ENCODE measurements at places on chromosomes 13 and 19.
A peak's percentile ranks its signal among the peaks of the same experiment; 100 is the strongest.

DNA sequence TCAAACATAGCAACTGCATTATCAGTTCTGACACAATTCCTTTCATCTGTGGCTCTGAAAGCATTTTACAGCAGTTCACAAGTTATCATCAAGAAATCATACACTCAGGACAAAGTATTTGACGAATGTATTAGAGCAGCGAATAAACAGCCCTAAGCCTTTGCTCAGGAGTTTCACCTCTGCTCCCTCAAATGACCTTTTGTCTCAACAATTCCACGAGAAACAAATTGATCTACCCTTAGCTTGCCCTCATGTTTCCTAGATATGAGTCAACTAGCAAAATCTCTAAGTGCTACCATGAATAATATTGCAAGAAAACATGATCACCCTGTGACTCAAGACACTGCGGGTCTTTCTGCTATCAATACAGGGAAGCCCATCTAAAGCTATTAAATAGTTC lies 396.1 kb downstream of the EFNB2 start:
- DNase-seq: no peak

DNA sequence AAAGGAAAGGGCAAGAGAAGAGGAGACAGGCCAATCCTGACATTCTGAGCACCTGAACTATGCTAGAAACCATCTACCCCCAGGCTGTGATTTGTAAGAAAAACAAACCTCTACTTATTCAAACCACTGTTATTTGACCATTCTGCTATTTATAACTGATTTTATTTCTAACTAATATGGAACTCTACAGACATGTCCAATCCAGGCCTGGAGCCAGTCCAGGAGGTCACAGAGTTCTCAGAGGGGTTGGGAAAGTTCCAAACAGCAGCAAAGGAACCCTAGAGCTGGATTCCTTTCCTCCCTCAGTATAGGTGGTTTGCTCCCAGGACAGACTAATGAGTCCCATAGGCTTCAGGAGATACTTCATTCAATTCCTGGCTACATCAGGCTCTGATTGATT lies 24.2 kb downstream of the SIAH3 start:
- no peak for DNase-seq

- DNase-seq: no peak
These were observed 142.3 kb upstream of the SOX21 start for GRCh38 chr13:94854688-94855087.

- no peak for DNase-seq
These were observed 1616.2 kb upstream of the SPRY2 start for GRCh38 chr13:81957121-81957520.

DNA sequence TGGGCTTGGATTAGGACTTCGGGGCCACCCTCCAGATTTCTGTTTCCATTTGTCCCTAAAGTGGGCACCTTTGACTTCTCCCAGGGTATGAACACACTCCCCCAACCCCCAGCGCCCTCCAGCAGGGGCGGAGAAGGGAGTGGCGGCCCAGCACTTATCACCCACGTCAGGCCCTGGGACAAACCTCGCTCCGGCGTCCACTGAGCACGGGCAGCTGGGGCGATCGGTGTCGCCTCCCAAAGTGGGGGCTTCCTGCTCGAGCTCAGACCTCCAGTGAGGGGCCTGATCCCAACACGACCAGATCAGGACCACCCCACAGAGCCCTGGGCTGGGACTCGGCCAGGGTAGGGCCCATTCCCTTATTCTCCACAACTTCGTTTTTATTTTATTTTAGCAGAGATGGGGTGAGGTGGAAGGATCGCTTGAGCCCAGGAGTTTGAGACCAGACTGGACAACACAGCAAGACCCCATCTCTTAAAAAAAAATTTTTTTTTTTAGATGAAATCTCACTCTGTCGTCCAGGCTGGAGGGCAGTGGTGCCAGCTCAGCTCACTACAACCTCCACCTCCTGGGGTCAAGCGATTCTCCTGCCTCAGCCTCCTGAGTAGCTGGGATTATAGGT lies 3.7 kb upstream of the TCF3 start:
- no peak for DNase-seq

DNA sequence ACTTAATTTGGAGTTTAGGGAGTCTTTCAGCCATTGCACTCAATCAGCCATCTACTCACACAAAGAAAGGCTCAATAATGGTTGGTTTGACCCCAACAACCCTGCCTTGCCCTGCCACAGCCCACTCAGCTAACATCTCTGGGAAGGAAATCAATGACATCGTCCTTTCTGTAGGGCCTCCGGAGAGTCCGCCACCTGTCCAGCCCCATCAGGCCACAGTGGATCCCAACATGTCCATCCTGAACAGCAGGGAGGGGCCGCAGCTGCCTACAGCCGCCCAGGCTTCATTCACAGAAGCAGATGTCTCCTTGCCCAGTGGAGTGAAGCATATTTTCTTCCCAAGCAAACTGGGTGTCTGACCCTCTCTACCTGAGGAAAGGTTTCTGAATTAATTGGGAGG lies 4.2 kb upstream of the CDX2 start:
- DNase-seq: no peak

DNA sequence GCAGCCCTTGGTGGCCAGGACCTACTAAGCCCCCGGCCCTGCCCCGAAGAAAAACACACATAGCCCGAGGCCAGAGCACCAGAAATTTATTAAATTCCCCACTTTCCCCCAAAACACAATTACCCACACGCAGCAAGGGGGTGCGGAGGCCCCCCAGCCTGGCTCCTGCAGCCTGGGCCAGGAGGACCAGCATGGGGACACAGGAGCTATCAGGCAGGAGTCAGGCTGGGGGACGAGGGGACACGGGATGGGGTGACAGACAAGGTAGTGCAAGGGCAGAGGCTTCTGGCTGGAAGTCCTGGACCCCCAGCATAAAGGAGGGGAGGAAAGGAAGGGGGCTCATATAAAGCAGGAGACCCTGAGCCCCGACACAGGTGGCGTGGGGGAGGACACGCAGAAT lies 3.1 kb downstream of the RNU6-9 start:
- DNase-seq: no peak

GRCh38 chr13:43273362-43273761 lies 250.0 kb downstream of the DNAJC15 start:
- DNase-seq: no peak

DNA sequence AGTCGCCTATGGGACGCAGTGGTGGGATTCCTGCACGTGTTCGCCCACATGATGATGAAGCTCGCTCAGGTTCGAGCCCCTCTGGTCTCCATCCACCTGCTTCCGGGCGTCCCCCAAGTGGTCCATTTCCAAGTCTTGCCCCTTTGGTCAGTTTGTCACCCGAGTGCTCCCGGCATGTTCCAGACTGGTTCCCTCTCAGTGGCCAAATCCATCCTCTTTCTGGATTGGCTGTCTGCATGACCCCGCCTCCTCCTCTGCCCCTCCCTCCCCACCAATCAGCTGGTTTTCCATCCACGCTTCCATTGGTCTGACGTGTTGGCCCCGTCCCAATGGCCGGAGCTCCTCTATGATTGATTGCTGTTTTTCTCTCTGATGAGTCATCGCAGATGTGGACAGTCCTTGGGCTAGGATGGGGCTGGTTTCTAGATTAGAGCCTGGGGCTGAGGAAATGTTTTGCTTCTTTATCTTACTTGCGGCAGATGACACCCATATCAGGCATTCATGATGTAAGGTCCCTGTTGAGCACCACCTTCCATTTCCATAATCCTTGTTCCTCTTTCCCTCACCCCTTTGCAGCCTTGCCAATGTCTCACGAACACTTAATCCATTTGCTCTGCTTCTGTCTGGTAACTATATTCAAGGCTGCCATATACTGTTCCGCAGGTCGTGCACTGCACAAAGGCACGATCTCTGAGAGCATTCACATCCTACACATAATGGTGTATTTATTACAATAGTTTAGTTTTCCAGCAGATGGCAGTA lies 73.8 kb downstream of the MAP4K1 start:
- DNase-seq: peak; percentile 44

GRCh38 chr13:107788464-107789165 lies 426.7 kb downstream of the LIG4 start:
- no peak for DNase-seq

DNA sequence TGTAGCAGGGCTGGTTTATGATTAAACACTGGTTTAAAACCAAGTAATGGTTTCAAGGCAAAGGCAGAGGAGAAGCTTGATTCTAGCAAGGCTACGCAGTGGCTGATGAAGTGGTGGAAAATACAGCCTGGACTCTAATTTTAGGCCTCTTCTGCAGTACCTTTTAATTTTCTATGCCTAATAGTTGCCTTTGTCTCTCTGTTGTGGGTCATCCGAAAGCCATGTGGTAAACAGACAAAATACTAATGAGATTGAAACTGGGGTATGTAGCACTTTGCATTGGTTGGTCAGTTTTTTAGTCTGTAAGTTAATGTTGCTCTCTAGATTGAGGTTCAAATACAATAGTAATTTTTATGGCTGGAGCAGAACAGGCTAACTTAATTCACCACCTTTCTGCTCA lies 3.3 kb downstream of the LMO7 start:
- no peak for DNase-seq

GRCh38 chr13:108214441-108215271 lies 680 bp downstream of the LIG4 start:
- no peak for DNase-seq

- no peak for DNase-seq
These were observed 36.3 kb upstream of the ZNF724 start for GRCh38 chr19:23286477-23286876.

GRCh38 chr13:92459306-92459705 lies 767.3 kb upstream of the GPC6 start:
- no peak for DNase-seq

DNA sequence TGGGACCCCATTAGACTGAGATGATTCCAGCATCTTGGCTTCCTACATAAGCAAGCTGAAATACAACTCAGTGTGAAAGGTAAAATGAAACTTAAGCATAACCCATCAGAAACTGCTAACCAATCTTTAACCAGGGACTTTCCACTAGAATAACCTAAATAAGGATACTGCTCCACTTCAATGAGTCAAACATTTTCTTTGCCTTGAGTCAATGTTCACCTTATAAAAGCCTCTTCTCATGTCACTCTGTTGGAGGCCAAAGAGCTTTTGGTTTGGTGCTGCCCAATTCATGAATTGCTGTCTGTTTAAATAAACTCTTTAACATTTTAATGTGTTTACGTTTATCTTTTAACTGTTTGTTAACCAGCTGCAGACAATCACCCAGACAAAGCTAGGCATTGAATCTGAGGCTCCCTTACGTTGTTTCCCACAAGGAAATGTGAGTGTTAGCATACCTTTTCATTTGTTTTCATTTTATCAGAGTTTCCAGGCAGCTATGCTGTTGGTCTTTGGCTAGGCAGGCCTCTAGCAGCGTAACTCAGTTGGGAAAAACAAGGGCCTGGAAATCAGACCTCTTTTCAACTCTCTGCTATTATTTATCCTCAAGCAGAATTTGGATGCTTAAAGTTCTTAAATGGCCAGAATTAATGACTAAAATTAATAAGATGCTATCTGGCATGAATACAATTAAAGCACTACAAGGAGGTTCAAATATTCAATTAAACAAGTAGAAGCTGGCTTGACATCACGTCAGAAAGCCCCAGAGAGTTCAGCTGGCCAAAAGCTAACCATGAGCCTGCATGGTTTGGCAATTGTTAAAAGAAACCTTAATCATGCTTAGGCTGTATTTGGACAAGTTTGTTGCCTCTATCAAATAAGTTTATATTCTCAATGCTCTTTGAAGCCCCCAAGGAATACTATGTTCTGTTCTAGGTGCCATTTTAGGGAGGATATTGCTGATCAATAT lies 200.2 kb downstream of the DCLK1 start:
- no peak for DNase-seq

GRCh38 chr13:56356690-56357089 lies 784.0 kb upstream of the PRR20A start:
- no peak for DNase-seq

GRCh38 chr13:34863360-34864135 lies 78.5 kb upstream of the NBEA start:
- peak; percentile 89 for DNase-seq

DNA sequence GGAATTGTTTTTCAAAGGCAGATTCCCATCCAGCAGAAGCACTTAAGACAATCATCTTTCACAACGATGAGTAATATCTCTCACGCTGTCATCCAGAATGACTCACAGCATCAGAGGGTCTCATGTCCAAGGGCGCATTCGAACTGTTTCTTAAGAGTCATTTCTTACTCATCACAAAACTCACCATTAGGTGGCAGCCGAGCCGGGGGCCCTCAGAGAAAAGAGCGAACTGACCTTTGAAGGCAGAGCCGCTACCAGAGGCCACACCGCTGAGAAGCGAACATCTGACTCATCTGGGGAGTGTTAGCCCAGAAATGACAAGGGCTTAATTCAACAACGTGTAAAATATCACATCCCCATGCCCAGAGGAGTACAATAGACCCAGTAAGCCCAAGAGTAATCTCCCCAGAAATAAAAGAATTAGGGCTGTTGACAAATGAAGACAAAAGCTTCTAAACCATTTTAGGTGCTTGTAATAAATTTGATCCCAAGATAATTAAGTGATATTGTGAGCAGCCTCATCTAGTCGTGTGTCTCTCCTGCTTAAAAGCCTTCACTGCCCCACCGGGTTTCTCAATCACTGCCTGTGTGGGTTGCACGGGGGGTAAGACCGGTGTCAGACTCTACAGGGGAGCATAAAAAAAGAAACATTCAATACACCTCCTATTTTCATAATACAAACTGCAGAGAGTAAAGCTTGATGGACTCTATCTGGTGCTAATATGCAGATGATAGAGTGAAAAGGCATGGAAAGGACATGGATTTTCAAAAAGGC lies 96.2 kb downstream of the CYSLTR2 start:
- peak; percentile 89 for DNase-seq

DNA sequence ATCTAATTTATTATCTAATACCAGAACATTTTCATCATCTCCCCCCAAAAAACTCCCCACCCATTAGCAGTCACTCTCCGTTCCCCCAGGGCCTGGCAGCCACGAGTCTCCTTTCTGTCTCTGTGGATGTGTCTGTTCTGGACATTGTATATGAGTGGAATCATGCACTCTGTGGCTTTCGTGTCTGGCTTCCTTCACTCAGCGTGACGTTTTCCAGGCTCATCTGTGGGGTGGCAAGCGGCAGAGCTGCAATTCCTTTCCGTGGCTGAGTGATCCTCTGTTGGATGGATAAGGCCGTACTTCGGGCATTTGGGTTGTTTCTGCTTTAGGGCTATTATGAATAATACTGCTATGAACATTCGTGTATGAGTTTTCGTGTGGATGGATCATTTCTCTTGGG lies 3.1 kb downstream of the AP2S1 start:
- no peak for DNase-seq

DNA sequence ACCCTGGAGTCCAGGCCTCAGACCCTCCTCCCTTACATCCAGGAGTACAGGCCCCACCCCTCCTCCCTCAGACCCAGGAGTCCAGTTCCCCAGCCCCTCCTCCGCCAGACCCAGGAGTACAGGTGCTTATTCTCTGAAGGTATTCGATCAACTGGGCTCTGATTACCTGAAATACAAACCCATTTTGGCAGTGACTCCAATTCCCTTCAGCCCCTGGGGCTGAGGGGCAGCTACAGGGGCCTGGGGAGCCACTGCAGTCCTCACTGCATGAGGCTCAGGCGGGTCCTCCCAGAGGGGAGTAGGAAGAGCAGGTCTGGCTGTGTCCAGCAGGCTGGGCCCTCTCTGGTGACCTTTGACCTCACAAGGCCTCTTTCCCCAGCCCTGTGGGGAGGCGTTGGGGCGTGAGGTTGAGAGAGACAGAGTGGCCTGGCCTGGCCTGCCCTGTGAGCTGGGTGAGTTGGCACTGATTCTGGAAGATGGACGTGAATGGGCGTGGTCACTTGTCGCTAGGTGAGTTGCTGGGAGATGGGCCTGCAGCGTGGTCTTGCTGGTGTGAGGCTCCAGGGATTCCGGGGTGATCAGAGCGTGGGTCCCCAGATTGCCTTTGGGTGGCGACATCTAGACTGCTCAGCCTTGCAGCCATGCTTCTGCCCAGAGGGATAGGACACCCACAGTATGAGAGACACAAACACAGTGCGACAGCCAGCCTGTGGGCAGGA lies 3.1 kb downstream of the BCAT2 start:
- DNase-seq: no peak
